ENCODE measurements at places on chromosomes 13 and 19. TPM values are rescaled to one million over a fixed set of nuclear protein-coding genes. Genes with fewer than 3 reads are reported as not detected.

SUGP2 gene
- total RNA-seq: 114 TPM

RNF6 gene
- total RNA-seq: 15.0 TPM

RFPL4AL1 gene
- not detected for total RNA-seq

TMPRSS9 gene
- total RNA-seq: 0.33 TPM

GFY gene
- 0.93 TPM for total RNA-seq

ATP4B gene
- not detected for total RNA-seq

NUP62 gene
- 106 TPM for total RNA-seq

LILRB1 gene
- total RNA-seq: not detected

USHBP1 gene
- 7.5 TPM for total RNA-seq

DNA sequence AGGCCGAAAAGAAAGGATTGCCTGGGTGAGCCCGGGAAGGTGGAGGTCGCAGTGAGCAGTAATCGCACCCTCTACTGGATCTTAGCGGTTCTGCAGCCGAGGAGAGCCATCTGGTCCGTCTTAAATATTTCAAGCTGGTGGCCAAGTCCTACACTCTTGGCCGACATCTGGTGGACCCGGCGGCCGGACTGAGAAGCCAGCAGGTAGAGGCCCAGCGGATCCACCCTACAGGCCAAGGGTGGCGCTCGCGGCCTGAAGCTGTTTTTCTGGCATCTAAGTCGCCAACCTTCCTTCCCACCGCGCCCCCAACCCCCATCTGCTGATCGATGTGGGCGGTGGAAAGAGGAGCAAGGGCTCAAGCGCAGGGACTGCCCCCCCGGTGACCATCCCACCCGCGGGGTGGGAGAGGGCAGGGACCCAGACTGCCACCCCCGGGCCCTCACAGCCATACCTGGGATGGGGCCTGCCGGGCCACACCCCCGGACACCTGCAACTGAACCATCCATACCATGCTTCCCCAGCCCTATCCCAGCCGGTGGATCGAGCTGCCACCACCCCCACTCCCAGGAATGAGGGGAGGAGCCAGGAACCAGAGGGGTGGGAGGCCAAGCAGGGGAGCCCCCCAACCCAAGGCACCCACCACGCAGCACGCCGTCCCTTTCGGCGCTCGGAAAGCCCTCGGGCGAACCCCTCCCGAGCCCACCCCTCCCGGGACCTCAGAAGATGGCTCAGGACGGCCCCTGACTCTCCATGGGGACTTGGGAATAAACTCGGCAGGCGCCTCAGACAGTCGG is 46.3 kb upstream of the ZNF730 start:
- peak; percentile 60 for DNase-seq

DNA sequence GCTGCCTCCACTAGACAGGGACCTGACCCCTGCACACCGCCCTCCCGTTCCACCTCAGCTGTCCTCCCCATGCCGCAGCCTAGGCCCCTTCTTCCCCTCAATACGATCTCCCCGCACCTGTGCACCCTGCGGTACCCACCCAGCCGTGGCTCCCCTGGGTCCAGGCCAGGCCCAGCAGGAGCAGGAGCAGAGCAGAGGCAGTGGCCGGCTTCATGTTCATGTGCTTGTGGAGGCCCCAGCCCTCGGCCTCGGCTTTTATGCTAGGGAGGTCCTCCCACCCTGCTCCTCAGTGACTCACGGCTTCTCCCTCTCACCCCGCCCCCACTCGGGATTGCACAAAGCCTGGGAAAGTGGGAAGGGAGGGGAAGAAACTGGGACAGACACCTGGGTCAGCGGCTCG is 11.4 kb upstream of the KRTDAP start:
- DNase-seq: no peak

DNA sequence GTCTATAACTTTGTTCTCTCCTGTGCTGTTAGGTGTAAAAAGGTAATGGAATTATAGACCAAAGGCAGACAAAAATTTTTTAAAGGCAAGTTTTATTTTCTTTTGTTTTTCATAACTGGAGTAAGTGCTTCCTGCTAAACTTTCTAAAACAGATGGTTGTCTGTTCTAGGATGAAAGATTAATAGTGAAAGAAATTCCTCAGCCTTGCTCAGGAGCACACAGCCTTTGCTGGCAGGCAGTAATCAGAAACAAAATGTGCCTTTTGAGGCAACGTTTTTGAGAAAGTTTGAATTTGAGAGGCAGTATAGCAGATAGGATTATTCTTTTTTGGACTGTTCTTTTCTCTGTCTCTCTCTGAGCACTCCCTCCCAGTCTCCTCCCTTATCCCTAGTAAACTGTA is 2749.5 kb downstream of the PCDH9 start:
- DNase-seq: no peak

DNA sequence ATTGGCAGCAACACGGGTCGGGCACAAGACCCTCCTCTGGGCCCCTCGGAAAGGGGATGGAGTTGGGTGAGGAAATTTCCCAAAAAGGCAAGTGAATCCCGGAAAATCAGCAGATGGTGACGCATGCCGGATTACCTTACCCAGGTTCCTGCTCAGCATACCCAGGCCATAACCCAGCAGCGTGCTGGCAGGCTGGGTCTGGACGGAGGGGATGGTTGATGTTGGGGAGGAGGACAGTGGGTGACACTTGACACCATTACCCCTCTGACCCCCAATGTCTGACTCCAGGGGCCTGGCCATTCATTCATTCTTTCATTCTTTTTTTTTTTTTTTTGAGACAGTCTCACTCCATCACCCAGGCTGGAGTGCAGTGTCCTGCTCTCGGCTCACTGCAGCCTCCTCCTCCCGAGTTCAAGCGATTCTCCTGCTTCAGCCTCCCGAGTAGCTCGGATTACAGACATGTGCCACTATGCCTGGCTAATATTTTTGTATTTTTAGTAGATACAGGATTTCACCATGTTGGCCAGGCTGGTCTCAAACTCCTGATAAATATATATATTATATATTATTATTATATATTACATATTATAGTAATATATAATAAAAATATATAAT is 799 bp downstream of the PVR start:
- peak; percentile 21 for DNase-seq

- no peak for DNase-seq
These were observed 371.4 kb downstream of the KCNRG start for GRCh38 chr13:50386541-50387050.

GRCh38 chr13:43687038-43687437 is 99.7 kb downstream of the ENOX1 start:
- DNase-seq: no peak

DNA sequence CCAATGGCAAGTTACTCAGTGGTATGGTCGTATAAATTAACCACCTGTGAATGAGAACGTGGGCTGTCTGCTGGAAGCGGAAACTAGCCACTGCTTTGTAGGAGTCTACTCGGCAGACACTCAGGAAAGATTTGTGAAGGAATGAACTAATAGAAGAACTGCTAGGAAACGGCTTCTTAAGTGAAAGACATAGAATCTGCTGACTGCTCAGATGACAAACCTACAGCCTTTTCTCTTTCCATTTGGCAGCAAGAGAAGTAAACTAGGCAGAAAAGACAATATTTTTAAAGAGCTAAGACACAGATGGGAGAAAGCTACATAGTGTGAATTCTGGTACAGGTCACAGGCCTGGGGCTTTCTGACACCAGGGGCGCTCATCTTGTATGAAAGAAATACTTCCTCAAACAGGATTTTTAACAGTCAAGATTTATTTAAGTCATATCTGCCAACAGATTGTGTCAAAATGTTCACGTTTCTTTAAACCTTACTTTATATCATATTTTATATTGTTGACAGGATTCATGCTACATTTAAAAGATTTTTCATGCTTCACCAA is 78.4 kb downstream of the MIPEP start:
- DNase-seq: no peak
